ENCODE measurements at places on chromosomes 13 and 19. TPM values are rescaled to one million over a fixed set of nuclear protein-coding genes. Genes with fewer than 3 reads are reported as not detected.

METTL21C gene
- not detected for total RNA-seq

TDRD12 gene
- total RNA-seq: 0.25 TPM

FLT3LG gene
- total RNA-seq: 28.4 TPM

DNA sequence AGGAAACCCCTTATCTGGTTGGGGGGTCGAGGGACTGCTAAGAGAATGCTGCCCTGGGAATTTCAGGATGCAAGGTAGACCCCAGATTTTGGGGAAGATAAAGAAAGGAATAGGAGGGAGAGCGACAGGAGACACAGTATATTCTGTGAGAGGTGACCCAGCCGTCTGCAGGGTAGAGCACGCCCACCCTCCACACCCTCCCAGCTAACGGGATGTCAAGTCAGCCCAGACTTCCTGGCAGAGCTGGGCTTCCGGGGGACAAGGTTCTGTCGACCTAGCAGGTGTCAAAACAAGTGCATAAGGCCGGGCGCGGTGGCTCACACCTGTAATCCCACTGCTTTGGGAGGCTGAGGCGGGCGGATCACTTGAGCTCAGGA, 695 bp upstream of the PRR36 start:
- DNase-seq: no peak

- DNase-seq: no peak
Measured at GRCh38 chr19:10044390-10044789, 31.1 kb downstream of the RDH8 start.

- peak; percentile 39 for DNase-seq
Measured at GRCh38 chr19:2315818-2316353, 7.9 kb upstream of the LINGO3 start.

All from activated naive CD4-positive, alpha-beta T cell treated with anti-CD3 and anti-CD28 coated beads for 36 hours (primary cell).